ENCODE measurements at places on chromosomes 2 and 18.

- no peak for DNase-seq
Measured at GRCh38 chr2:144378551-144378950, 141.4 kb downstream of the ZEB2 start.

DNA sequence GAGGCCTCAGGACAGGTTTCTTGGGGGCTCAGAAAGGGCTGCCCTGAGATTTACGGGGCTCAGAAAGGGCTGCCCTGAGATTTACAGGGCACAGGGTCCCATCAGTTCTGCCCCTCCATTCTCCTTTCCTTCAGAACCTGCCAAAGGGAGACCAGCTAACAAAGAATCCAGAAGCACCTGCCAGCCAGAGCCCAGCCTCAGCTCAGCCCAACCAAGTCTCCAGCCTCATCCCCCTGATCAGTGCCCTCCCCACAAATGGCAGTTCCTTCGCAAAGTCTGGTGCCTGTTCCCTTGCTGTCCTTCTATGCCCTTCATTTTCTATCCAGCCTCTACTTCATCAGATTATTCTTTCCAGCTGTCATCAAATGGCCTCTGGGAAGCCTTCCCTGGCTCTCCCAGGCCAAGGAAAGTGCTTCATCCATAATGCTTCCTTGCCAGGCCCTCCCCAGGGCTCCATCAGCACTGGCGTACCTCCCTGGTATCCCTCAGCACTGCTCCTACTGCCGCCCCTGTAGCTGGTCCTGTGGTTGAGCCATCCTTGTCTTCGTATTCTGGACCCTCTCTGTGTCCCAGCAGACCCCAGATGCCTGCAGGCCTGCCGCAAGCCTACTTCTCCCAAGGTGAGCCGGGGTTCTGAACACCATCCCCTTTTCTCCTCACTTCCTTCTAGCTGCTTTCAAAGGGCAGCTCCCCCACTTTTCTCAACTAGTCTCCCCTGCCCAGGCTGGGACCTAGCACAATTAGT is 96.2 kb upstream of the EPAS1 start:
- no peak for DNase-seq

DNA sequence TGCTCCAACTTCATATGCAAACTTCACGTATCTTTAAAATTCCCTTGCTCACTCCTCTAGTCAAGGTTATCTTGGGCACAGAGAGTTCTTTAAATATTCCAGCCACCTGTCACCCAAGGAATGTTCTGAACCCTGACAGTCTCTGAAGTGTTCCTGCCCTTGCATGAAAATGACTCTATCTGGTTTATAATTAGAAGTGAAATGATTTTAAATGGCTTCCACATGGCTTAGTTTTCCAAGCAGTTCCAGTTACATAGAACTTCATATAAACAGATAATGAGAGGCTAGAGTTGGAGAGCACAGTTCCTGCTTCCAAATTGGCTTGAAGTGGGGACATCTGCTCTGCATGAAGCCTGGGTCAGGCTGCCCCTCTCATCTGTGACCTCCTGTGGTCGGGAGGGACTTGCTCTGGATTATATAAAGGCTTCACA is 81.9 kb downstream of the SLC4A3 start:
- DNase-seq, result no peak

GRCh38 chr2:3246406-3246805 is 131.2 kb downstream of the EIPR1 start:
- DNase-seq, result no peak

- DNase-seq, result no peak
Measured at GRCh38 chr2:195407783-195408182, 249.2 kb upstream of the SLC39A10 start.

GRCh38 chr18:35904389-35905037 is 68.0 kb upstream of the RMP24 start:
- no peak for DNase-seq

All from stimulated activated naive CD8-positive, alpha-beta T cell treated with anti-CD3 and anti-CD28 coated beads, Interleukin-15, amount 100 ng/mL, for 72 hours (primary cell).